Stimulated activated CD8-positive, alpha-beta memory T cell treated with anti-CD3 and anti-CD28 coated beads, Interleukin-7, amount 100 ng/mL, for 4 hours (primary cell): ENCODE measurements at places on chromosomes 4 and X.

DNA sequence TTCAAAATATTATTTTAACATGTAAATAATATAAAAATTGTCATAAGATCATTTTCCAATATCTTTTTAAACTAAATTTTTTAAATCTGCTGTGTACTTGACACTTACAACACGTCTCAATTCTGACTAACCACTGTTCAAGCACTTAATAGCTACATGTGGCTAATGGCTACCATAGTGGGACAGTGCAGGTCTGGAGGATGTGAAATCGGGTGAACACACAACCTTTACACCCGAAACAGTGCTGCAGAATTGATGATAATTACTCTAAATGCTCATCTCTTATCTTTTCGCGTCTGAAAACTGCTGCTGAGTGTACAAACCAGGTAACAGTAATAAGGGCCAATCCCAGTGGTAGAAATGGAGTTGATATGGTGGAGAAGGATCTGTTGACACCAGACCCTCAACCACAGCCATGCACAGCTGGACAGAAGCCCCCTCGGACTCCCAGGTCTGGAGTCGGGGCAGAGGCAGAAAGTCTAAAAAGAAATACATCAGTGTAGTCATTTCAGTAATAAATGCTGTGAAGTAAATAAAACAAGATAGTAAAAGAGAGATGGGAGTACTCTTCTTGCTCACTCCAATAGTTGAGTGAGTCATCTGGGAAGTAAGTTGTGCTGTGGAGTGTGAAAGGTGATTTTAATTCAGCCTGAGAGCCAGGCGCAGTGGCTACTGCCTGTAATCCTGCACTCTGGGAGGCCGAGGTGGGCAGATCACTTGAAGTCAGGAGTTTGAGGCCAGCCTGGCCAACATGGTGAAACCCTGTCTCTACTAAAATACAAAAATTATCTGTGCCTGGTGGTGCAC is 150.0 kb downstream of the CBR4 start:
- no peak for DNase-seq

GRCh38 chrX:84715315-84715714 is 213.1 kb upstream of the HDX start:
- no peak for DNase-seq

- DNase-seq = no peak
These were observed 31.6 kb upstream of the CT47C1 start for GRCh38 chrX:119041175-119041574.

GRCh38 chr4:52619591-52619931 is 39.5 kb downstream of the USP46 start:
- no peak for DNase-seq

DNA sequence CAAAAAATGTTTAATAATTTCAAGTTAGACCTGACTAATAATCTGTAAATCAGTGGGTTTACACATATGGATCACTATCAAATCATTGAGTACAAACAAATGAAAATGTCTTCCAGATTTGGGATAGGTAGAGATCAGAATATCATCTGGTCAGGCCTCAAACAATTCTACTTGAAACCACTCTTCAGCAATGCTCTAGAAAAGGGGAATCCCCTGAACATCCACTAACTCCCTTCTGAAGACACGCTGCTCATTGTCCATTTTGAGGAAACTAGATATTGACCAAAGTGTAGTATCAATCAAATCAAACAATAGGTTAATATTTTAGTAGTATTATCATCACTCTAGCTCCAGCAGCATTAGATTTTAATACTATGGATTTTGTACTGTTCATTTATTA is 46.3 kb downstream of the SULT1E1 start:
- no peak for DNase-seq

DNA sequence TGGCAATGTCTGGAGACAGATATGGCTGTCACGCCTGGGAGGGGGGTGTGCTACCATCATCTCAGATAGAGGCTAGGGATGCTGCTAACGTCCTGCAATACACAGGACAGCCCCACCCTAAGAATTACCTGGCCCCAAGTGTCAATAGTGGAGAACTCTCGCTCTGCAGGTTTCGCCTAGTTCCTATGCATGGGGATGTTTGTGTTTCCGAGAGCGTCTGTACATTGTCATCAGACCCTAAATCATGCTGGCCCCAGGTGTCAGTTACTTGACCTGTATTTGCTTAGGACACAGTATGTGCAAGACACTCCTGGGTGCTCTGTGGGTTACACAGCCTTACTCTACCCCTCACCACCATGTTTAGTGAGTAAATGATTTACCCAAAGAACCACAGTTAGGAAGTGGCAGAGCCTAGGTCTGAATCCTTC is 90.8 kb downstream of the AFF1 start:
- no peak for DNase-seq

DNA sequence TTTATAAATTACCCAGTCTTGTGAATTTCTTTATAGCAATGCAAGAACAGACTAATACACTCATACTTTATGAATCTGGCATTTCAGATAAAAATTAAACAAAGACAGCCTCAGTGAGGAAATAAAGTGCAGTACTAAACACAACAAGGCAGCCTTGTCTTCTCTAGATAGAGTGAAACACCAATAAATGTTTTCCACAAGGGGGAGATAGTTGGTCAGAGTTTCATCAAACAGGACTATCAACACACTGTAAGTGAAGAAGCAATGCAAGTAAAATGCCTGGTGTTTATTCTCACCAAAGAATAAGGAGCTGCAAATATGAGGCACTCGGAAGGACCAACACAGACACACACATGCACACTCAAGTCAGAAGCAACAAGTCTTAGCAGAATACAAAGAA is 62.8 kb downstream of the FAM9B start:
- no peak for DNase-seq

DNA sequence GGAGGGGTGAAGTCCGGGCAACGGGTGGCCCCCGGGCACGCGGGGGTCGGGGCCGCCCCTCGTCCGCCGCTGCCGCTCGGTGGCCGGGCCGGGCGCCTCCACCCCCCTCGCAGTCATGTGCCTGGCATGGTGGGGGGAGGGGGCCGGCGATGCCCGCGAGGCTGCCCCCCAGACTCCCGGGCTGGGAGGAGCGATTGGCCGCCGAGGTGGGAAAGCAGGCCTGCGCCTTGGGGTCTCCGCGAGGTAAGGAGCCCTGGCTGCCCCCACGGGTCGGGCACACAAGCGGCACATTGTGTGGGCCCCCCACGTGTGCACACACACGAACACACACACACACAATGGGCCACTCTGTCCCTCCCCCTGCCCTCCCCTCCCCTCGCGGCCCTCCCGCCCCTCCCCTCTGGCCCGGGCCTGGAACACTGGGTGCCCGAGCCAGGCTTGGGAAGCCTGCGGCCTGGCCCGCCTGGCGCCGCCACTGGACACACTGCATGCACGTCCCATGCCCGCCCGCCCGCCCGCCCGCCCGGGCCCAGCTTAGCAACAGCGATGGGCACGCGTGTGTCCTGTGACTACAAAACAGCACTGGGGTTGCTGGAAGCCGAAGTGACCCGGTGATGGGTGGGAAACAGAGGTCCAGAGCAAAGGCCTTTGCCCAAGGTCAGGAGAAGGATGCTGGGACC is 1.3 kb downstream of the SLC6A8 start:
- DNase-seq = no peak

DNA sequence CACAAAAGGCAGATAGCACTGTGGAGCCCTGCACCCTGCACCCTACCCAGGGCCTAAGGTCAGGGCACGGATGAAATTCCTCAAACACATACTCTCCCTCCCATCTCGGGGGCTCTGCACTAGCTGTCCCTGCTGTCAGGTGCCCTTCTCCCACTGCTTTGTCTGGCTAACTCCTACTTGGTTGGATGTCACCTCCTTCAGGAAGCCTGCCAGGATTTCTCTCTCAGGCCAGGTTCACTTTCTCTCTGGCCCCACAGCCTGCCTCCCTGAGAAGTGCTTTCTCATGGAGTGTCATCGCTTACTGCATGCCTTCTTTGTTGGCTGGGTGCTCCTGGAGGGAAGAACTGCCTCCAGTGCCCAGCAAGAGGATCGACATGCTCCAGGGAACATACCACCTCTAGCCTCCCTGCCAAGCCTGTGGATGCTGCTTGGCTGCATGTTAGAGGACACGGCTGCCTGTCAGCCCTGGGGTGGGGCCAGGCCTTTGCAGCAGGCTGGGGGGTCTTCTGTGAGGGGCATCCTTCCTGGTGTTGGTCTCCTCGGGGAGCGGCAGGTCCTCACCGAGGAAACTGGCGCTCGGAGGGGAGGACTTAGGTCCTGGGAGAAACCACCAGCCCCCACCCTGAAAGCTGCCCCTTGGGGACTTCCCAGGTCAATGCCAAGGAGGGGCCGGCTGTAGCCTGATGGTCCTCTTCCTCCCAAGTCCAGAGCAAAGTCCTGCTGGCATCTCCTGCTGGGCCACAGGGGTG is 15.0 kb downstream of the ABLIM2 start:
- DNase-seq = no peak

- no peak for DNase-seq
These were observed 18.5 kb upstream of the DRD5 start for GRCh38 chr4:9762823-9763475.

DNA sequence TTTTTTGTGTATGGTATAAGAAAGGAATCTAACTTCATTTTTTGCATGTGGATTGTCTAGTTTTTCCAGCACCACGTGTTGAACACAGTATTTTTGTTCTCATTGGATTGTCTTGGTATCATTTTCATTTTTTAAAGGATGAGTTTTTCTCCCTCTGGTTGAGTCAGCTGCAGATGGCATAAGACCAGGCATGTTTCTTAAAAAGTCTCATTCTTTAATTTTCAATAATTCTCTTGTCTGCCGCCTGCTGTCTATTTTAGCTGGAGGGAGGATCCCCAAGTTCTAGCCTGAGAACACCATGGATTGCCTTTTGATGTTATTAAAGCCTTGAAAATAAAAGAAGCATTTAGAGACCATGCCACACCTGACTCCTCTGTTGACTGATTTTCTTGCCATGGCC is 263.8 kb downstream of the ARHGAP24 start:
- no peak for DNase-seq

DNA sequence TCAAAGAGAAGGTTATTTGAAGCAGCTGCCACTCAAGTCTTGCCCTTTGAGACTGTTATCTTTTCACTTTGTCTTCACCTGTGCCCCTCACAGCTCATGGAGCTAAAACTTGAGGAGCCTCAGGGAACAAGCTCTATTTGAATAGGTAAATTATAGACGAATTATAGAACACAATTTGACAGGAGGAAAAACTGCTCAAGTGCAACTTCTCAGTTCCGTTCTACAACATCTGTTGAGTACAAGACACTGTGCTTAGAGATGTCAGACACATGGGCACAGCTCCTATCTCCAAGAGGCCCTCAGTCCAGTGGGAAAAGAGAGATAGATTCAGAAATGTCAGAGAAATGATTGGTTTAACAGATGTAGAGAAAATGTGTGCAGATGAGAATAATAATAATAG is 5.1 kb downstream of the PPP1R2C start:
- DNase-seq = no peak

- no peak for DNase-seq
These were observed 19.4 kb upstream of the YTHDC1 start for GRCh38 chr4:68369142-68369805.

GRCh38 chr4:56301181-56301996 is 85.9 kb downstream of the AASDH start:
- peak; percentile 18 for DNase-seq

GRCh38 chr4:118225511-118225910 is 127.3 kb downstream of the PRSS12 start:
- no peak for DNase-seq

GRCh38 chr4:175560604-175561003 is 251.5 kb downstream of the GPM6A start:
- DNase-seq = no peak

GRCh38 chrX:19121466-19121865 is 802 bp downstream of the ADGRG2 start:
- no peak for DNase-seq

DNA sequence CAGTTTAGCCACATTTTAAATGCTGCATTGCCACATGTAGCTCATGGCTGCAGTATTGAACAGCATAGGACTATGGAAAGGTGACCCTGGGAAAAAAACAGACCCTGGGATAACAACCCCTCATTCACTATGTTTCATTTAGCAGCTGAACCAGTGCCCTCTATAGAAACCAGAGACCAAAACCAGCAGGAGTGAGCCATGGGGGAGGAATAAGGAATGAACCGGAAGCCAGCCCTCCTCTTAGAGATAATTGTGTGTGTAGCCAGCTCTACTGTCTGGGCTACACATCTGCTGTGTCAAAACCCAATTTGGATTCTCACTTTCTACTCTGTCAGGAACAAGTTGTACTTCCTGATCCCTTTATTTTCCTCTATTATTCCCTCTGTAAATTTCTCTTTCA is 158.5 kb upstream of the S100G start:
- DNase-seq = no peak

GRCh38 chr4:18319431-18319830 is 297.9 kb upstream of the LCORL start:
- DNase-seq = no peak

DNA sequence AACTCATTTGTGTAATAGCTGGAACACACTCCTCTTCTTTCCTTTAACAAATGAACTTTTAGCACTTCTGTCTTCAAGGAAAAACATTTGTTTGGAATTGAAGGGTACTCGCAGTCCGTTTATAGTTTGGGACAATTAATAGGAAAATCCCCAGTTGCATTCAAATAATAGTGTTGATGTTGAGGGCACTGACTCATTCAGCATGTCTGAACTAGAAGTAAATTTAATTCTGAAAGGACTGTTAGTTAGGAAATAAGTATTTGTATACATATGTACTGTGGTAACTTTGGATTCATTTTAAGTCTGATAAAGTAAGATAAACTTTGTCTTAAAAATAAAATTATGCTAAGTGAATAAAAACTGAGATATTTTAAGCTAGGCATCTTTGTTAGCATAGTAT is 27.2 kb downstream of the FAM199X start:
- no peak for DNase-seq

DNA sequence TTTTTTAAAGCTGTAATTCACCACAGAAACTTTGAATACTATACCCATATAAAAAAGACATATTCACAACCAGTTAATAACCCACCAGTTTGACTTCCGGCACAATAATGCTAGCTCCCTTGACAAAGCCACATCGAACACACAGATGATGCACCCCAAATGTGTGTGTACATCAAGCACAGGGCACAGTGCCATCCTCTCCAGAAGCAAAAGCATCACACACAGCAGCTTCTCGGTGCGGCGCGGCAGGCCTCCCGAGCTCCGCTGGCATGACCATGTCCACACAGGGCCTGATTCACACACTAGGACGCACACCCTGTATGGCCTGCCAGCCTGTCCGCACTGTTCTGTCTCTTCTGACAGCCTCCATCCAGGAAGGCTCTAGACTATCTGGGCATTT is 88.0 kb downstream of the LEF1 start:
- DNase-seq = peak; percentile 23
